MCF 10A (cell line): ENCODE measurements at places on chromosomes 1 and 21.

GRCh38 chr1:175683491-175684298, 59.7 kb downstream of the TNR start:
- DNase-seq: no peak

DNA sequence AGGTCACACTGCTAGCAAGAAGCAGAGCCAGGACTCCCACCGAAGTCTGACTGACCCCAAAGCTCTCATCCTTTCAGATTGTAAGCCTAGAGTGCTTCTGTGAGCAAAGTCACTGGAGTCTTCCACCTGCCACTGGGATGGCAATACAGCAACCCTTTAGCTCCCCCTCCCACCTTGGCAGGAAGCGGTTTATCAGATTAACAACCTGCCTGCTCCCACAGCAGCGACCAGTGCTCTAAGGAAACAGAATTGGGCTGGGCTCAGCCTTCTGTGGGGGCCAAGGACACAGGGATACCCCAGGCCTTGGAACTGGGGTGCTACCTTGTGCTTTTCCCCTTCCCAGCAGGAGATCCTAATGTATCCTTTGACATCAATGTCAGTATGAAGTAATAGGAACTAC, 76.0 kb downstream of the GFI1 start:
- no peak for DNase-seq

- DNase-seq: no peak
These were observed 108.5 kb upstream of the KIF26B start for GRCh38 chr1:245046315-245046714.

GRCh38 chr1:92366040-92366395, 67.2 kb downstream of the RPAP2 start:
- DNase-seq: no peak

- DNase-seq: peak; percentile 92
These were observed 203.0 kb downstream of the TOMM20 start for GRCh38 chr1:234925440-234926263.

DNA sequence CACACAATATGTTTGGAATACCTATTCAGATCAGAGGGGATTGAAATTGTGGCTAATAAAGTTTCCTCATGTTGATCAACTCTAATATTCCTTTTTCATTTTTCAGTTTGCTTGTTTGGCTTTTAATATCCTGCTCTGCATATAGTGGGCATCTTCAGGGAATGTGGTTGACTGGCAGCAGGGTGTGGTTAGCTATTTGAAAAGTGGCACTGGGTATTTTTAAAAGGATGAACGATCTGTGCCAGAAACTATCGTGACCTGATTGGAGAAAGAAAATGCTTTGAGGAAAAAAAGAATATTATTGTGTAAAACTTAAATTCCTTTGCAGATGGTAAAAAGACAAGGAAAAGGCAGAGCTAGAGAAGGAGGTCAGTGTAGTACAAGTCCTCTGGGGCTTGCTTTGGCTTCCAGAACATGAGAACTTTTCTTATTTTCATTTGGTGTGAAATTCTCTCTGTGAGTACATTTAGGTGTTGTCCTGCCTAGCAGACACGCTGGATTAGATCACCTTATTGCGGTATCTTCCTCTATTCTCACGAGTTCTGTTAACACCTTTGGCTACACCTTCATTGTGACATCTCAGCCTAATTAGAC, 329.7 kb upstream of the SNX7 start:
- no peak for DNase-seq

DNA sequence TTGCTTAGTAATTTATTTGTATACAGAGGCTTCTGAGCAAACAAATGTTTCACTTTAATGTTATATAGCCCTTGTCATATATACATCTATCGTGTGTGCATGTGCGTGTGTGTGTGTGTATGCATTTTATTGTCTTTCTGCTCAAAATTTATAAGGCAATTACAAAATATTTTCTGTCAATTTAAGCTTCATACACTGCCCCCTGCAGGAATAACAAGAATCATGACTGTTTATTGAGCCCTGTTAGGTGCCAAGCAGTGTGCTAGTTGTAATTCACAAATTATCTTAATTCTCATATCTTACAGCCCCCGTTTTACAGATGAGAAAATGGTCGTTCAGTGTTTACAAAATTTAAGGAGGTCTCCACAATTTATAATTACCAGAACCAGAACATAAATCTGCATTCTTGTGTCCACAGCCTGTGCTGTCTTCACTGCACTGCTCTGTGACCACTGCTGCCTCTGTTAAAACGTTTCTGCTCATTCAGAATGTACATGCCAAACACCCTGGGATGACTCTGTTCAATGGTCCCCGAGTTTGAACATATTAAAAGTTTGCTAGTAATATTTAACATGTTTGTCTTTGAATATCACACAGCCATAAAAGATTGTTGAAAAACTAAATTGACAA, 181.3 kb downstream of the ATP6V1G3 start:
- DNase-seq: peak; percentile 62

DNA sequence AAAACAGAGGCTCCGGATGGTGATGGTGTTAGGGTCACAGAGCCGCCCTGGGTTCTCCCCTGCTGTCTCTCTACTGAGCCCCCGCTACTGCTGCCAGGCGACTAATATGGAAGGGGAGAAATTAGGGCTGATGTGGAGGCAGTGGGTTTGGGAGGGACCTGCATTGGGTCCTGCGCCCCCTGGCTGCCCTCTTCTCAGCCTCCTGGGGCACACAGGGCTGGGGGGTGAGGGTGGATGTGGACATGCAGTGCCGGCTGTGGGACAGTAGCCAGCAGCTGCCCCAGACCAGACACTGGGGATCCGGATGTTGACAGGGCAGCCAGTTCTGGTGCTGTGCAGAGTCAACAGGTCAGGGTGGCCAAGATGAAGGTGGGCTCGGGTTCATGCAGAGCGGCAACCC, 1.5 kb upstream of the CLCNKB start:
- no peak for DNase-seq

- no peak for DNase-seq
These were observed 159.0 kb upstream of the BACE2 start for GRCh38 chr21:41008974-41009373.

DNA sequence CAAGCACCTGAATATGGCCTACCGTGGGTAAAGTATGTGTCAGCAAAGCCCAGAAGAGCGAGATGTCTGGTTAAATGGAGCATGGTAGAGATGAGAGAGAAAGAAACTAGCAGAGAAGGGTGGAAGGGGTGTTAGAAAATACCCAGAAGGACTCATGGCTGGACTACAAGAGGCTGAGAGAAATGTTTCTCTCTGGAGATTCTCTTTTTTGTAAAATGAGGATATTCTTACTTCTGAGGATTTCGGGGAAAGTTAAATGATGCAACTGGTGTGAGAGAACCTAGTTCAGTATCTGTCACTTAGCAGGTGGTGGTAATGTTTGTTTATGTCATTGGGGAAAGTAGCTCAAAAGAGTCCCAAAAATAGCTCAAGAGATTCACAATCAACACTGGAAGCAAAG, 7.2 kb upstream of the EPS15 start:
- no peak for DNase-seq

- DNase-seq: no peak
These were observed 109.7 kb upstream of the IRF2BP2 start for GRCh38 chr1:234719454-234720251.

DNA sequence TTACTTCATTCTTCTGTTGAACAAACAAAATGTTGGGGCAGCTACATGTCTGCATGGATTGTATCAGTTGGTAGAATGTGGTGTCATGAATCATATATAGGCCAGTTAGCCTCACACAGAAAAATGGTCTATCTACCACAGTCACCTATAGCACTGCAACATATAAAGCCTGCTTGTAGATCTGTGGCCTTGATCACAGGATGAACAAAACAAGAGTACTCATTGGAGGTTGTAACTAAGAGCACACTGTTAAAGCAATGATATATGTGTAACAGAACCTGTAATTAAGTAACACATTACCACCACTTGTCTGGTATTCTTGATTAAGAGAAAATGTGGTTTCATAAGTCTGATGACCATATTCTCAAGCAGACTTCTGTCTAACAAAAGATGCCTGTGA, 167.3 kb upstream of the SGIP1 start:
- DNase-seq: no peak

GRCh38 chr1:34532113-34532512, 222.7 kb upstream of the GJB5 start:
- no peak for DNase-seq

- DNase-seq: no peak
These were observed 107.0 kb downstream of the ETS2 start for GRCh38 chr21:38912789-38913119.

GRCh38 chr1:8097077-8097799, 71.1 kb upstream of the ERRFI1 start:
- peak; percentile 85 for DNase-seq

DNA sequence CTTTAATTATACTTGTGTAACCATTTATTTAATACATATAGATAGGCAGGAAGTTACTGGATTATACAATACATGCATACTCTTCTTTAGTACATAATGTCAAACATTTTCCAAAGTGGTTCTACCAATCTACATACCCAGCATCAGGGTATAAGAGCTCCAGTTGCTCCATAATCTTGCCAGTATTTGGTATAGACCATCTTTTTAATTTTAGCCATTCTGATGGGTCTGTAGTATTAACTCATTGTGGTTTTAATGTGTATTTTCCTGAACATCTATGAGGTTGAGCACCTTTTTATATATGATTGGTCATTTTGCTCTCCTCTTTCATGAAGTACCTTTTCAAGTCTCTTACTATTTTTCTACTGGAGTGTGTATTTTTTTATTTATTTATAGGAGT, 32.1 kb downstream of the EBNA1BP2 start:
- DNase-seq: no peak

GRCh38 chr1:27102134-27102706, 52.7 kb downstream of the SLC9A1 start:
- no peak for DNase-seq

GRCh38 chr21:44614161-44614631, 2.3 kb downstream of the KRTAP10-8 start:
- no peak for DNase-seq

DNA sequence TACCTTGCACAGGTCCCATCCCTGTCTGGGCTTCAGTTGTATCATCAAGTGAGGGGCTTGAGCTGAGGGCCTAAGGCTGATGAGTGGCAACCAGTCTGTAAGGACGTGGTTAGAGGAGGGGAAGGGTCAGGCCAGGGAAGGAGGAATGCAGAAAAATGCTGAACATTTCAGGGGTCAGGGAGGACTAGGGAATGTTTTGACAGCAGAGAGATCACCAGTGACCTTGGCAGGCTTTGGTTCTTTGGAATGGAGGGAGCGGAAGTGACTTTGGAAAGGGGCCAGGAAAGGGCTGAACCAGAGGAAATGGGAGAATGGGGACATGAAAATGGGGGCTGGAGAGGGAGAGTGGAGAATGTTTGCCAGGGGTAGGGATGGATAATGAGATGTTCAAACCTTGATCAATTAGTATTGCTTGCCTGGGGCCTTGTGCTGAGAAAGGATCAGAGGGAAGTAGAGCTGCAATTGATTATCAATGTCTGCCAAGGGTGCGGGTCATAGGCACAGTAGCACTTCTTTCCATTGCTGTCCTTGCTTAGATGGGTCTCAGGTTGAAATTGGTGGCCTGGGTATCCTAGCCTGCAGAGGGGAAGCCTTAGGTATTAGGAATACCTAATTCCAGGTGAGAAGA, 7.4 kb downstream of the LDLRAP1 start:
- DNase-seq: peak; percentile 13

GRCh38 chr1:192729500-192729899, 79.3 kb upstream of the RGS2 start:
- DNase-seq: no peak

DNA sequence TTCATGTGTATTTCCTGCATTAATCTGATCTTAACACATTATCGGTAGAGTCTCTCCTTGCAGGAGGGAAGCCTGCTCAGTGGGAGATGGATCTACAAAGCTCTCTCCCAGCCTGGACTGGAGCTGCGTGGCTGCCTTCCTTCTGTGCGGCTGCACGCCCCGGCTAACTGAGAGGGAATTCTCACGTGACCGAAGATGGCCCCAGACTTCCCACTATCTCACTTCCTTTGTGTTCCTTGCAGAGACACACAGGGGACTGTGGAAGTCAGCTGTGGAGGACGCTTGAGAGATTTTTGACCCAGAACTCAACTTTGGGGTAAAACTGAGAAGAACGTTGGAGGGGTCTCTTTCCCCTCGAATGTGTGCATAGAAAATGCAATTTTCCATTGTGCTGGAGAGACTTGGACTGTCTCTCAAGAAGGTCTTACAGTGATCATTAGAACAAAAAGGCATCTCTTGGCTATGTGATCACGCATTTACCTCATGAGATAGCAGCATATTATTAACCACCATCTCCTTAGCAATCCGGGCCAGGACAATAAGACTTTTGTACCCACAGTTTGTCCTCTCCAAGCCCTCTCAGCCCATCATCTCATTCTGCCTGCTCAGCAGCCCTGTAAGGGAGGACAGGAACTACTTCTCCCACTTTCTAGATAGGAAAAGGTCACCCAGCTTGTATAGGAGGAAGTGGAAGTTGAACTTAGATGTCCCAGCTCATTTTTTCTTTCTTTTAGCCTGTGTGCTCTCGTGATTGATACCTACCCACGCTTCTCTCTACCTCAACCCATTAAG, 49.3 kb upstream of the TARBP1 start:
- DNase-seq: no peak

DNA sequence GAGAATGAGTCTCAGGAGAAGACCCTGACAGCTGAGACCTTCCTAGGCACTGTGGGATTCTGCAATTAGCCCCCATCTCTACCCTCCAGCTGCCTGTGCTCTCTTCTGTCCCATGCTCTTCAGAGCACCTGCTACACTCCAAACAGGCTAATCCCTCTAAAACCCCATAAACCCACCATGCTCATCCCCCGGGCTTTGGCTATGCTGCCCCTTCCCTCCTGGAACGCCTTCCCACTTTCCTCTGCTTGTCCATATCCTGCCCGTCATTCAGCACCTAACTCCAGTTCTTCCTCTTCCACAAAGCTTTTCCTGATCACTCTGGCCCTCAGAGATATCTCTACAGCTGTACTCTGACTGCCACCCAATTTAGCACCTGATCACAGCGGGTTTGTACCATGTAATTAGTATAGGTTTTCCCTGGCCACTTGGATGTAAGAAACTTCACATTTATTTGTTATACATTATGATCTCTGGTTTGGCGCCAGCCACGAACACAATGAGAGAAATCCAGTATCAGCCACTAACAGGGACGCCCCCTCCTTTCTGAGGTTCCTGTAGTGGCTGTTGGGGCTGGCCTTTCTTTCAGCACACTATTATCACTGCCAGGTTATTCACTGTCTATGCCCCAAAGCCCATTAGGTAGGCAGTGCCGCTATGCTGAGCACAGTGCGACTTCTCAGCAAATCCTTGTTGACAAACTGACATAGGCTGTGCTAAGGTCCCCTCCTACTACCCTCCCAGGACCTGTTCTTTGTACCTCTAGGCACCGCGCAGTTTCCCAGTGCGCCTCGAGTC, 45.1 kb downstream of the CDC7 start:
- DNase-seq: no peak

DNA sequence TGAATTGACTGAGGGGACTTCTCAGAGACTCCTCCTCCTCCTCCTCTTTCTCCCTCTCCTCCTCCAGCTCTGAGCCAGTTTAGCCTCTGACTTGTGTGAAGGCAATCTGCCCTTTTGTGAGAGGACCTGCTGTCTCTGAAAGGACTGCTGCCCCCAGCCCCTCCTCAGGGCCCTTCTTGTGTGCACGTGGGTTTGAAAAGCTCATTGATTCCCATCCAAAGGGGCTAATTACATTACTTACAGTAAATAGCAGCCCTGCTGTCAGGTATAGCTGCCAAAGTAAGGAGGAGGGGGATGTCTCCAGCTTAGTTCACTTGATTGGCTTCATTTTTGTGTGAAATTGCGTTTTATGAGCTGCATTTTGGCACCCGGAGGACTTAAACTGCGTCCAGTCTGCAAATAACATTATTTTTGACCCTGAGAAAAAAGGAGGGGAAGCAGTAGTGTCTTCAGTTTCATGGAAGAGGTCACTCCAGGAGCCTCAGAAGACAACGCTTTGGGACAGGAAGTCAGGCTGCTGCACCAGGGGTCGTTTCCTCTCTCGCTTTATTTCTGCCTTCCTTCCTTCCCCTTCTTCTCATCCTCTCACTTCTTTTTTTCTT, 1.8 kb upstream of the LHX9 start:
- no peak for DNase-seq
